ENCODE measurements at places on chromosomes 3 and 15.

GRCh38 chr3:107209302-107209990, 167.8 kb upstream of the CCDC54 start:
- no peak for DNase-seq

- no peak for DNase-seq
Measured at GRCh38 chr3:125319765-125320164, 55.4 kb downstream of the ZNF148 start.

DNA sequence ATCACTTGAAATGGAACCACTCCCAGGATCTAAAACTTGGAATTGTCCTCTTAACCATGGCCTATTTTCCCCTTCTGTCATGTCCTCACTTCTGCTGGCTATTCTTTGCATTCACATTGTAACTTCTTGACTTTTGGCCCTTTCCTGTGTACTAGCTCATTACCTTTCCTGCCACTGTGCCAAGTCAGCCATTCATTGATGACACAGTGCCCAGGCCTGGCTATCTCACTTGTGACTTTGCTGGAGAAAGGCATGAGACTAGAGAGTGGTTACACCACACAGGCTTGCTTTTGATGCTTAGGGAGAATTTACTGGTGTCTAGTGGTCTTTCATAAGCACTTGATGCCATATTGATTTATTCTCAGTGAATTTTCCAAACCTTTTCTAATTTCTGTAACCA, 101.1 kb downstream of the NR1D2 start:
- no peak for DNase-seq

DNA sequence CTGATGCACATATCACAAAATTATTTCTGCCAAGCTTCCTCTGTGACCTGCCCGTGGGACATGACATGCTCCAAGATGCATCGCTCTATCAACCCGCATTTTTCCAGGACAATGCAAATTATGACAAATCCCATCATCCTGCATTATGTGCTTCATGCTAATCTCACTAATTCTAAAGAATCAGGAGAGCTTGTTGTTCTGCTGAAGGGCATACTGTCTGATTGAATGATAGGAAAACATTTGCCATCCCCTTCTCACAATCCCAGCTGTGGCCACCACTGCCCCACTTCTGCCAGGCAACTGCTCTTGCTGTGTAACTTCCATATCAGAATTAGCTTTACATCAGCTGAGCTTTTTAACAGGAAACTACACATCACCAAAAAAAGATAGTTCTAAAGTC, 203.5 kb upstream of the NANOGP8 start:
- DNase-seq: no peak

- DNase-seq: no peak
Measured at GRCh38 chr3:157493627-157494550, 9.3 kb downstream of the VEPH1 start.

All from stimulated activated CD8-positive, alpha-beta memory T cell treated with anti-CD3 and anti-CD28 coated beads, Interleukin-4, amount 100 ng/mL, for 1 hour (primary cell).